ENCODE measurements at places on chromosomes 2 and 18.

DNA sequence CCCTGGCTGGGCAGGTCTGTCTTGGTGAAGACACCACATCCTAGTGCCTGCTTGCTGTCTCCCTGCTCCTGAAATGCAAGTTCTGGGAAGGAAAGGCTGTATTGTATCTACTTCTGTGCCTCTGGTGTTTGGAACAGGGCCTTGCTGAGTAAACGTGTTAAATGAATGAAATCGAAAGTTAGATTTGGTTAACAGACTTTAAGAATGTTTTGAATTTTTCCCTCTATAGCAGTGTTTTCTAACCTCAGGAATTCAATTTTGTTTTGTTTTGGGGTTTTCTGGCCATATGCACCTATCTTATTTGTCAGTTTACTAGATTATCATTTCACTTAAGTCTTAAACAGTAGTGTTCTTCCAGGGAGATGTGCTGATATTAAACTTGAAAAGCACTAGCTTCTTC is 20.7 kb downstream of the FARP2 start:
- no peak for DNase-seq

DNA sequence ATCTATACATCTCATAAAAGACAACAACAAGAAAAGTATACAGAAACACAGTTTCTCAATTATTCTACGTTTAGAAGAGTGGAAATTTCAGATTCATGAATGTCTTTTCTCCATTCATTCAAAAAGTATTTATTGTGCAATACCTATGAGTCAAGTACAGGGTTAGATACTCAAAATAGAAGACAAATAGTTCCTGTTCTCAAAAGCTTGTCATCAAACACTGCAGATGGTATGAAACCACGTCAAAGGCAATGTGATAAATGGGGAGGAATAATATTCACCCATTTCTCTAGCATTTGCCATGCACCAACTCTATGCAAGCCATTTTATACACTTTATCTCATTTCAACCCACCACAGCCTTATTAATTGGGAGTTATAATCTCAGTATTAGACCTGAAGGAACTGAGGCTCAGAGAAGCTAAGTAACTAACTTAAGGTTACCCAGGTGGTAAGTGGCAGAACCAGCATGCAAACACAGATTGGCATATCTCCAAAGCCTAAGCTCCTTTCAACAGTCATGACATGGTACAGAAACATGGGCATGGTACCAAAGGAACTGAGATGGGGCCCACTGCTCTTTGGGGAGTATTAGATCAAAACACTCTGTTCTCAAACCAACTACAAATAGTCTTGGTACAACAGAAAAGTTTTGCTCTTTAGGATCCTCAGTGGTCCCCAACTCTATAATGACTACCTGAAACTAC is 67.2 kb upstream of the NPAS2 start:
- no peak for DNase-seq

- DNase-seq, result no peak
Observed at GRCh38 chr18:76885001-76885400, 62.6 kb downstream of the ZNF236 start.

GRCh38 chr2:8116661-8117060 is 565.2 kb upstream of the ID2 start:
- no peak for DNase-seq

DNA sequence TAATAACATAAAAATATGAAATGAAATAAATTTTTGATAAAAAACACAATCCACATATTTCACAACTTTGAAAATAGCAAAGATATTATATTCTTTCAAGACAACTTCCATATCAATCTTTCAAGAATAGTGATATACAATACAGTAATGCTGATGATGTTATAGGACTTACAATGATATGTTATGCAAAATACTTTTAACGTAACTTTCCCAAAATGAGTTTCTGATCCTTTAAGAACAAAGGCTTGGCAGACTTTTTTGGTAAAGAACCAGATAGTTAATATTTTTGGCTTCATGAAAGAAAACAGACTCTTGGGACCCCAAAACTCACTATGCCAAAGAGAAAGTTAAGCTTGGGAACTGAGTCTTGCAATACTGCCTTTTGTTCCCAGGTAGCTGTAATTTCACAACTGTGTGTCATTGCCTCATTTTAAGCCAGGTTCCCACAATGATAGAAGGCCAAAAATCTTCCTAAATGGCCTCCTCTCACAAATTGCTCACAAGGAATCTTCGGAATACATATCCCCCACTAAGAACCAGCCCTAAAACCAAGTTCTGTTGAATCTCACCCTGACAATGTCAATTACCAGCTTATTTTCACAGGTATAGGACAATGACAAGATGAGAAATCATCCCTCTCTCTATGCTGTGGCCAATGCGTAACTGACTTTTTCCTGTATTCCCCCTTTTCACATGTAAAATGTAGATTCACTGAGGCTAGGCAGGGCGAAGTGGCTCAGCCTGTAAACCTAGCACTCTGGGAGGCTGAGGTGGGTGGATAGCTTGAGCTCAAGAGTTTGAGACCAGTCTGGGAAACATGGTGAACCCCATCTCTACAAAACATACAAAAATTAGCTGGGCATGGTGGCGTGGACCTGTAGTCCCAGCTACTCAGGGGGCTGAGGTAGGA is 54.8 kb upstream of the STRN start:
- no peak for DNase-seq

- DNase-seq, result no peak
Observed at GRCh38 chr2:237180187-237180586, 94.5 kb downstream of the COPS8 start.

Data from NCI-H1930 (cell line).